ENCODE measurements at places on chromosomes 6 and 20.

DNA sequence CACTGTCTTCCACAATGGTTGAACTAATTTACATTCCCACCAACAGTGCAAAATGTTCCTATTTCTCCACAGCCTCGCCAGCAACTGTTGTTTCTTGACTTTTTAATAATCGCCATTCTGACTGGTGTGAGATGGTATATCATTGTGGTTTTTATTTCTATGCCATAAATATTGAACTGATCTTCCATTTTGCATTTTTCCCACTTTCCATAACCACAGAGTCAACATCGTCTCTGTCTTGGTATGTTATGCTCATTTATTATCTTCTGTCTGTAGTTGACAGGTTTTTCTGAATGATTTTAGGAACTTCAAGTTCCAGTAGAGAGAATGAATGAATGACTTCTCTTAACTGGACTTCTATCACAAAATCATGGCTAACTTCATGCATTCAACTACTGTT is 259.8 kb downstream of the UST start:
- DNase-seq = no peak

DNA sequence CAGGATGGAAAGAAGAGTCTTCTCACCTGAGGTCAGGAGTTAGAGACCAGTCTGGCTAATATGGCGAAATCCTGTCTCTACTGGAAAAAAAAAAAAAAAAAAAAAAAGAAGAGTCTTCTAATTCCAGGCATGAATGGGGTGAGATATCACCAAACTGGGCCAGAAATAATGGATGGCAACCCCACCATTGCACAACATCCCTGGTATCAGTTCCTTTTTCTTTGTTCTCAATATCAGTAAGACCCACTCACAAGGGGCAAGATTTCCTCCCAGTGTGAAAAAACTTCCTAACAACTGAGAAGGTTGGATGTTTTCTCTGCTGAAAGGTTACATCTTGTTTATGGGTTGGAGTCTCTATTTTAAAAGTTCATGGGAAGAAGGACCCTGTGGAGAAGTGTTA is 23.6 kb upstream of the NR2E1 start:
- DNase-seq = no peak

DNA sequence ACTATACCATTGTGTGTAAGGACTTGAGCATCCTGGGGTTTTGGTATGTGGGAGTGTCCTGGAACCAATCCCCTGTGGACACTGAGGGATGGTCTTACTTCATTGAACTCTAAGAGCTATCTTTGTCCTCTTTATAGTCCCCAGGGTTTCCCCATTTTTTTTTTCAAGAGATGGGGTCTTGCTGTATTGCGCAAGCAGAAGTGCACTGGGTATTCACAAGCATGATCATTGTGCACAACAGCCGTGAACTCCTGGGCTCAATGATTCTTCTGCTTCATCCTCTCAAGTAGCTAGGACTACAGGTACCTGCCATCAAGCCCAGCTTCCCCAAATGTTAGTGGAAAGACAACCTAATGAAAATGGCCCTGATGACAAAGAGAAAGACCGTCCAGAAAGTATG is 2.2 kb upstream of the ASCC3 start:
- no peak for DNase-seq

DNA sequence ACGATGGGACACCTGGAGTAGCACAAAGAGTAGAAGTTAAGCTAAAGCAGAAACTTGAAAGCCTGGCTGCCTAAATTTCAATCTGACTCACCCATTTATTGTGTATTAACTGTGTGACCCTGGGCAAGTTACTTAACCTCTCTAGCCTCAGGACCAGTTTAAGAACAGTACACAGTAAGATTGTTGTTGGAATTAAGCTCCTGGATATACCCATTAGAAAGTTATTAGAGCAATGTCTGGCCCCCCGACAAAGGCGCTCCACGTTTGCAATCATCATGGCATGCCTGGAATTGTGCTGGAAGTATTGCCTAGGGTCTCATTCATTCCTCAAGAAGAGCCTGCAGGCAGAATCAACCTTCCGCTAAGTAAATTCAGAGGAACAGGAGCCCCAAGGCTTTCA is 1.4 kb downstream of the SDC4 start:
- DNase-seq = no peak

GRCh38 chr6:8238773-8239683 is 136.7 kb upstream of the EEF1E1 start:
- no peak for DNase-seq

DNA sequence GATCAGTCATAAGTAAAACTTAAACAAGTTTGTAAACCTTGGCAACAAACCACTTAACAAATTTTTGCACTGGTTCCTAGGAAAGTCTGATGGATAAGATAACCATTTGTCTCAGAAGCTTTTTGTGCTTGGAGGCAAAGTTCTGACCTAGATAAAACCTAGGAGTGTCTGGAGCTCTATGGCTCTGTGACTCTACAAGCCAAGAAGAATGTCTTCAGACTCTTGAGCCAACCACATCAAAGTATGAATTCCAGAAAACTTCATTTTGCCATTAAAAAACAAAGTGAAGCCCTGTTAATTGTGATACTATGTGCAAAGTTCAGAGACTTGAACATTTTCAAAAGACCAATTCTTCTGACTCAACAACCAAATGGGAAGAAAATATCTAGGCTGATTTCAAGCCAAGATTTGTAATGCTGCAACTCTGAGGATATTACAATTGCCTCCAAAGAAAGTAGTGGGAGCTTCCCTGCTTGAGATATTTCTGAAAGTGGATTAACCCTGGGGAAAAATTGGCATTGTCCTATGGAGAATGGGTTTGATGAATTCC is 158.1 kb upstream of the FOXQ1 start:
- DNase-seq = no peak

GRCh38 chr6:133254552-133255228 is 13.5 kb downstream of the EYA4 start:
- no peak for DNase-seq

- DNase-seq = no peak
Measured at GRCh38 chr6:159615918-159616317, 77.1 kb downstream of the SOD2 start.

DNA sequence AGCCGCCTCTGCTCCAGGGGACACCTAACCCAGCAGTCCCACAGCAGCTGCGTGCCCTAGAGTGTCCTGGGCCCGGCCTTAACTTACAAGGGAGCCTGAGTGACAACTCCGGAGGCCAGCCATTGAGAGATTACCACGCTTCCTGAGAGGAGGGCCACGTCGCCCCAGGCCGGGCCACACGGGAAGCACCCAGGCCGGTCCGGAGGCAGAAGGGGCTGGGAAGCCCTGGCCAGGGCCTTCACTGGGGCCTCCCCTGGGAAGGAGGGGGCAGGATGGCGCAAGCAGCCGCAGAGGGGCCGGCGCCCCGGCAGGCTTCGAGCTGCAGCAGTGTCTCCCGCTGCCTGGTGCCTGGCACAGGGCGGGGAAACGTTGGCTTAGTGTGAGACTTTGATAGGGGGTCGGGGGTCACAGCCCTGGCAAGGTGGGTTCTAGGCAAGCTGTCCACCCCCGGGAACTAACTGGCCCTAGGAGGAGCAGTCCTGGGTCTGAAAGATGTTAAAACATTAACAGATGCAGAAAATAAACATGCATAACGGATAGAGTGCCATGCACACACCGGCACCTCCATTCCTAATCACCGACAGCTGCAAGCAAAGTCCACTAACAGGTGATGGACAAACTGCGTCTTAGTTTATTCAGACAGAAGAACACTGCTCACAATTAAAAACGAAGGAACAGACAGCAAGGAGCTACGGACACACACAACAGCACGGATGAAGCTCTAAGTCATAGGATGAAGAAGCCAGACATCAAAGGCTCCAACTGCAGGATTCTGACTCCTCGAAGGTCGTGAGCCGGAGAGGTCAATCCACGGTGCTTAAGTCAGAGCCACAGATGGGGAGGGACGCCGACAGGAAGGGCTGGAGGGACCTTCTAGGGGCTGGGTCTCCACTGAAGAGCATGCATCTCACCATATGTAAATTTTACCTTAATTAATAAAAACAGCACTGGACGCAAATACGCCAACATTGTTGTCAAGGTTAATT is 17.4 kb downstream of the CHRNA4 start:
- DNase-seq = no peak

DNA sequence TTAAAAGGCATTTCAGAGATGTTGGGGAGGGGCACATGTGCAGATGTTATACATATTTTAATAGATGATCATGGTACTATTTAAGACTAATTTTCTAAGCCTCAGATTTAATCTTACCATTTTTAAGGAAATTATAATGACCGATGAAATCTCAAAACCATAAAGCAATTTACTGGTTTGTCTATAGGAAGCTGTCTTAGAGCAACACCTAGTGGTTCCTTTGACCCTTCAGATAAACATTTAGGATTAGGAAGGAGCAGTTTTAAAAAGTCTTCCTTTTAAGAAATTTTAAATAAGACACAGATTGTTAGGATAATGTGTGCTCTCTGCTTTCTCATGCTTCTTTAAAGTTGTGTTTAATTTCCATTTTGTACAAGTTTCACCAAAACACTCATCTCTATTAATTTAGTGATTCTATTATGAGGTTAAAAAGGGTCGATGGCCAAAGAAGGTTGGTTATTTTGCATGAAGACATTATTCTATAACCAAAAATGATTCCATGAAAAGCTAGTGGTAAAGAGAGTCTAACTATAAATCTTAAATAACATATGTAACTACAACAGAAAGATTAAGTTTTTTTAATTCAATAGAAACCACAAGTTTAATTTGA is 376.4 kb downstream of the HACE1 start:
- DNase-seq = no peak

GRCh38 chr20:47235111-47235510 is 121.4 kb downstream of the ZMYND8 start:
- no peak for DNase-seq
